ENCODE measurements at places on chromosomes 12 and 14.

DNA sequence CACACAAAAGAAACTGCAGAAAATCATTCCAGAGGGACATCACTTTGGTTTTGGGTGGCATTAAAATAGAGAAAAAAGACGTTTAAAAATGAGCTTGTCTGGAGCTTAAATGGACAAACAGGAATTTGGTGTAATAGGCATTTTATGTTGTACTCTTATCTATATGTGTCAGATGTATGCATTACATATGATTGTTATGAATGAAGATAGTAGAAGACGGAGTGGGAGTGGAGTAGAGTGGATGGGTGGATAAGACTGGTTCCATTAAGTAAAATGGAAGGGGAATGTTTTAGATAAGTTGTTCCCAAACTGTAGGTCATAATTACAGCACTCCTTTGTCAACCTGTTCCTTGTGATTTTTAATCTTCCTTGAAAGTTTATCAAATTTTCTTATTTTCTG lies 1.9 kb downstream of the CCDC91 start:
- DNase-seq: no peak

- no peak for DNase-seq
Observed at GRCh38 chr12:109065154-109065852, 12.9 kb downstream of the USP30 start.

- no peak for DNase-seq
Observed at GRCh38 chr12:13307143-13307816, 110.8 kb downstream of the EMP1 start.

GRCh38 chr12:106598003-106598402 lies 15.2 kb downstream of the RFX4 start:
- no peak for DNase-seq

DNA sequence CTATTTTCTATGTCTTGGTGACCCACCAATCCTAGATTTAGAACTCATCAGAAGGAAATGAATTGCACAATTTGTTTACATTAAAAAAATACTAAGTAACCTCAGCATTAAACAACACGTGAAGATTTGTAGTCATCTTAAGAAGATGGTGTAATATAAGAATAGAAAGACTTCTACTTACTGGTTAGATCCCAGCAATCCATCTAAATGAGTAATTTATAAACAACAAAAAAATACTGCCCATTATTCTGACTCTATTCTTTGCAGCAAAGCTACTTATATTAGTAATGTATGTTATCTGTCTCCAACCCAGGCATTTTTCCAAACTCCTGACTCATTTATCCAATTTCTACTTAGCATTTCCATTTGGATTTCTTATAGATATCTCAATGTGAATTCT lies 67.8 kb downstream of the CD163L1 start:
- no peak for DNase-seq
